ENCODE measurements at places on chromosomes 4 and X.
A peak's percentile ranks its signal among the peaks of the same experiment; 100 is the strongest.

- DNase-seq: no peak
Measured at GRCh38 chr4:101678180-101678579, 112.3 kb upstream of the BANK1 start.

GRCh38 chrX:125203737-125204578, 115.7 kb upstream of the TEX13C start:
- no peak for DNase-seq

- no peak for DNase-seq
Measured at GRCh38 chrX:21735038-21735767, 22.7 kb downstream of the SMPX start.

DNA sequence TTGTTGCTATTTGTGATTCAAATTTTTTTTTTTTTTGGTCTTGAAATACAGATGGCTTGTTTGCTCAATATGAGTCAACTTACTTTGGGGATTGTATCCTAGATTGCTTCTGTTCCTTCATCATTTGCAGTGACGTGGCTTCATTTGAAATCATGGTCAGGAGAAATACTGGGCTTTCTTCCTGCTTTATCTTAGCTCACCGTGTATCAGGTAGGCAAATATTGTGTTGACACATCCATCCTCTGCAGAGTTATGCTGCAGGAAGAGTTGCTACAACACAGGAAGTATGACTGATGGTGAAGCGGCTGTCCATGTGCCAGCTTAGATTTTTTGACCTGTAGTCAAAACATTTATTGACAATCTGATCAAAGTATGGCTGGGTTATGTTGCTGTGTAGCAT, 232.2 kb downstream of the C4orf33 start:
- no peak for DNase-seq

GRCh38 chrX:71652405-71652804, 14.9 kb upstream of the LOC101059915 start:
- DNase-seq: peak; percentile 20

- no peak for DNase-seq
Measured at GRCh38 chr4:176964116-176964691, 171.5 kb upstream of the VEGFC start.

DNA sequence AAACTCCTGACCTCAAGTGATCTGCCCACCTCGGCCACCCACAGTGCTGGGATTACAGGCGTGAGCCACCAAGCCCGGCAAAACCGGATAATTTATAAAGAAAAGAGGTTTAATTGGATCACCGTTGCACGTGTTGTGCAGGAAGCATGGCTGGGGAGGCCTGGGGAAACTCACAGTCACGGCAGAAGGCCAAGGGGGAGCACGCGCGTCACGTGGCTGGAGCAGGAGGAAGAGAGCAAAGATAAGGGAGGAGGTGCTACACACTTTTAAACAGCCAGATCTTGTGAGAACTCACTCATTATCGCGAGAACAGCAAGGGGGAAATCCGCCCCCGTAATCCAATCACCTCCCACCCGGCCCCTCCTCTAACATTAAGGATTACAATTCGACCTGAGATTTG, 177.9 kb upstream of the TENM3 start:
- DNase-seq: no peak

DNA sequence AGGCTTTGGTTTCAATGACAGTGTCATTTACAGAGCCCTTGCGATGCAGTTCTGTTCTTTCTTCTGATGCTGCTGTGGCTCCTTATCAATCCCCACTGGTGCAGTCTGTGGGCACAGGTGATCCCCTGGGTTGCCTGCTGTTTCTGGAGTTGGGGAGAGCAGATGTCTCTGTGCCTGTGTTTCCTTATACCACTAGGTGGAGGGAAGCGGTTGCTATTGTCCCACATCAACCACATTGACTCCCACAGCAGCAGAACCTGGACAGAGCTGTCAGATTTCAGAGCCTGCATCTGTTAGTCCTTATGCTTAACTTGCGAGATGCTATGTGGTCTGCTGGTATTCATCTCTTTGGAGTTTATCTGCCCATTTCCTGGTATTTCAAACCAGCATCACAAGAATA, 57.7 kb downstream of the NEIL3 start:
- no peak for DNase-seq

DNA sequence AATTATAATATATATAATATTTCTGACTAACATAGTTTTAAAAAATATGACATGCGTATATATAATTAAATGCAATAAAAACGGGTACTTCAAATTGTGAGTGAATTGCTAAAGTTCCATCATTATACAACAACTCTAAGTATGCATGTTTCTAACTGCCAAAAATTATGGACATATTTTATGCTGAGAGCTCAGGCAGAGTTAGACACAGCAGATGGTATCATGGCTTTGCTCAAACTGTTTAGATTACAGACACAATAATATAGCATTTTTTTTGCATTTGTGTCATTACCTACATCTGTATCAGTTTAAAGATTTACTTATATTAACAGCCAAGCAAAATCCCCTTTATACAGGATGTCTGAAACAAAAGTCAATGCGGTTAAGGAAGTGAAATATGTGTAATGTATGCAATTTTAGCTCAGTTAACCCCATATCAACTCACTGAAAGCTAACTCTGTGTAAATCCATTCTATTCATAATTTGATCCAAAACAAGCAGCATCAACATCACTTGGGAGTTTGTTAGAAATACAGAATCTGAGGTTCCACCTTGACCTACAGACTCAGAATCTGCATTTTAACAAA, 119.1 kb upstream of the CNKSR2 start:
- DNase-seq: no peak

DNA sequence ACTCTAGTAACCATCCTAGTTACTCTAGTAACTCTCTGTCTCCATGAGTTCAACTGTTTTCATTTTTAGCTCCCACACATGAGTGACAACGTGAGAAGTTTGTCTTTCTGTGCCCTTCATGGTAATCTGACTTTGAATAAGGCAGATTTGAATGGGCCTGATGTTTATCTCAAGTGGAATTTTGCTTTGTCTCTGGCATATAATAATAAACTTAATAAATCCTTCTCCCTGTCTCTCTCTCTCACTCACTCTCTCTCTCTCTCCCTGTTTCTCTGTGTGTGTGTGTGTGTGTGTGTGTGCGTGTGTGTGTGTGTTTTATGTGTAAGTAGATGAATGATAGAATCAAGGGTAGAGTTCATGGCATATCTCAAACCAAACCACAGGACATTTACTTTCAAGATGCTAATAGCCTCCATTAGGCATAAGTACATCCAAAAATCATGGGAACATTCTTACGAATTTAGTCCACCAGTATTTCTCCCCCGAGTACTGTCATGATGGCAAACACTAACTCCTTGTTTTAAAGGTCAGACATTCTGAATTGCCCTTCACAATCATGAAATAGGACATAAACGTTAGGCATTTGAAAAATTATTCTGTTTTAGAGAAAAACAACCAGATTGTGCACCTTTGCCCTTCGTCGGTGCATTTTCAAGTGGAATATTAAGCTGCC, 193.1 kb downstream of the SPATA18 start:
- no peak for DNase-seq

- no peak for DNase-seq
Measured at GRCh38 chrX:128051526-128051925, 677 bp downstream of the ACTRT1 start.

DNA sequence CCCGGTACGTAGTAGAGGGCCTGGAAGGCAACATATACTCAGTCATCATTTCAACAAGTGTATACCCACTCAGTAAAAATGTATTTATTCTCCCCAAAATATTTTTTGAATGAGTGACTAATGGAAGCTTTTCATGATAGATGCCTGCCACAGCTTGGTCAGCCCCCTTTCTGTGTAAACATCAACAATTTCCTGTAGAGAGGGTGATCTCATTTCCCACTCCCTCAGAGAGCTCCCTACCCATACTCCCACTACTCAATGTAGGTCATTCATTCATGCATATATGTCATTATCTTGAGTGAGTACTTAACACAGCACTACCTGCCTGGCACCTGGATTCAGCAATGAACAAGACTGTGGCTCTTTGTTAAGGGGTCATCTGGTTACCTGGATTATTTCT, 81.9 kb downstream of the STK32B start:
- DNase-seq: no peak

DNA sequence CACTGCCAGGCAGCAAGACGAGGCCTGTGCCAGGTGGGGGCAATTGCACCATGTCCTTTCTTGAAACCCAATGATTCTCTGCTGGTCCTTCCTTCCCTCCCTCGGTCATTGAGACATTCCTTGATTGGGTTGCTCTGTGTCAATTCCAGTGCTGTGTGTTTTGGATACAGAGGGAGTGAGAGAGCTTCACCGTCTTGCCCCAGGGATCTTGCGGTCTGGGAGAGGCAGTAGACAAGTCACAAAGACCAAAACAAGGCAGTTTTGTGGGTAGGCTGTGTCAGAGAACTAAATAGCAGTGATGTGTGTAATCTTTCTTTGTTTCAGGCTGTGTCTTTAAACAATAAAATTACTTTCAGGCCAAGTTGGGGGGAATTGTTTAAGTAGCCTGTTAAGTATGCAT, 38.8 kb upstream of the TADA2B start:
- DNase-seq: no peak

DNA sequence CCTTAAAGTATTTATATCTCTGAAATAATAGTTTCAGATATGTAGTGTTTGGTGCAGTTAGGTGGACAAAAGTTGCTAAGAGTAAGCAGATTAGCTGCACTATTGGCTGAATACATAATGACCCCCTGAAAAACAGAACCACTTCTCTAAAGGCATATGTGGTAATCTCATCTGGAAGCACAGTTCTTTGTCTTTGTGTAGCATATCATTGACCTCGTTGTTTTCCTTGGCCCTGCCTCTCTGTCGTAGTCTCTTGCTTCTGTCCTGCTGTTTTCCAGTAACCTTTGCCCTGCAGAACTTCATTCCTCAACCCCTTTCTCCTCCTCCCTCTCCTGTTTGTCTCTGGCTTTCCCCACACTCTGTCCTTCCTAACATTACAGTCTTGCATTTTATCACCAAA, 41.4 kb downstream of the JADE3 start:
- no peak for DNase-seq

GRCh38 chrX:11103006-11103405, 8.1 kb upstream of the HCCS start:
- no peak for DNase-seq

Data from stimulated activated CD8-positive, alpha-beta memory T cell treated with anti-CD3 and anti-CD28 coated beads, Interleukin-2, amount 100 ng/mL, for 48 hours (primary cell).